ENCODE measurements at places on chromosomes 5 and 9.

- DNase-seq = no peak
Observed at GRCh38 chr5:127886081-127886480, 182.9 kb downstream of the CCDC192 start.

DNA sequence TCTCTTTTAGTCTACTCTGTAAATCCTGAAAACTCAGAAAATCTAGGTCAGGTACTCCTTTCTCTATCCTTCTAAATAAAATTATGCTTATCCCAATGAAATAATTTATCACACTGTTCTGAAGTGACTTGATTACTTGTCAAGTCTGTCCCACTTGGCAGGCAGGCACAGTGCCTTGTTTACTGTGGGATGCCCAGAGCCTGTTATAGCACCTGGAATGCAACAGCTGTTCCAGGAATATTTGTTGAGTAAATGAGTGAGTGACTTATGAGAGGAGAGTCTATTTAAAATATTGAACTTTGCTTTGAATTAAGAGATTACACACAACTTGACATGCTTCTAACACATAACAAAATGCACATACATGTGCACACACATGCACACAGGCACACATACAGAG is 130.0 kb downstream of the MPDZ start:
- DNase-seq = no peak

- DNase-seq = no peak
Observed at GRCh38 chr5:57720656-57721055, 238.0 kb upstream of the ACTBL2 start.

DNA sequence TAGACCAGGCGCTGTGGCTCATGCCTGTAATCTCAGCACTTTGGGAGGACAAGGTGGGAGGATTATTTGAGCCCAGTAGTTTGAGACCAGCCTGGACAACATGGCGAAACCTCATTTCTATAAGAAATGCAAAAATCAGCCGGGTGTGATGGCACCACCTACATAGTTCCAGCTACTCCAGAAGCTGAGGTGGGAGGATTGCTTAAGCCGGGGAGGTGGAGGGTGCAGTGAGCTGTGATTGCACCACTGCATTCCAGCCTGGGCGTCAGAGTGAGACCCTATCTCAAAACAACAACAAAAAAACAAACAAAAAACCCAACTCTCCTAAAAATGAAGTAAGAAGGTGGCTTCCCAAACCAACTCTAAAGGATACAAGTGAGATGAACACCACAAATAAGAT is 23.0 kb downstream of the IARS1 start:
- DNase-seq = no peak

DNA sequence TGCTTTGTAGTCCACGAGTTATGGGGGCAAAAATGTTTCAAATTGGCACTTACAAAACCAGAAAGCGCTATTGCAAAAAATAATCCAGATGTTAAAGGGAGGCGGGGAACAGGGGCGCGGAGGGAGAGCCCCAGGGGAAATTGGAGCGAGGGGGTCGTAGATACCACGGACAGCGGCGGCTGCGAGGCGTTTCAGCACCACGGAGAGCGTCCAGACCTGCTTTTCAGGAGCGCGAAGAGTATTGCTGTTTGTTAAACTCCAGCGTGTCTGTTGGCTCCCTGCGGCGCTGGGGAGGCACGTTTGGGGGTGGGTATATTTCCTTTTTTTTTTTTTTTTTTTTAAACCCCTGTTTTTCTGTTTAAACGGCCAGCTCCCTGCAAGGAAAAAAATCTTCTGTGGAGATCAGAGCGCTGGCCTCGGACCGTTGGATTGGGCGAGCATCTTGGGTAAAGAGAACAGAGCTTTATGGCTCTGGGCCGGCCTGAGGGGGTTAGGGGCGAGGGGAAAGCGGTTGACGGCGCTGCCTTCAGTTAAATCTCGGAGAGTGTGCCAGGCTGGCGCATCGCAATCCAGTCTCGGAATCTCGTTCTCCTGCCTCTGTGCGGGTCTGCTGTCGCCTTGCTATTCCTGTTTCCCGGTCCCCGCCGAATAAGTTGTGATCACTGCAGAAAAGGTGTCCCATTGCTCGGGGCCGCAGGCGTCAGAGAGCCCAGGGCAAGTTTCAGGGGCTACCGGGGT is at the start of gene GLRA1:
Gene GLRA1, minus strand, starts transcription at position 288 of the 738 bp plus-strand sequence. CDS start 302 bp downstream, outside the sequence.
- peak; percentile 17 for DNase-seq

- peak; percentile 75 for DNase-seq
Observed at GRCh38 chr5:88729084-88729828, 153.7 kb downstream of the MEF2C start.

DNA sequence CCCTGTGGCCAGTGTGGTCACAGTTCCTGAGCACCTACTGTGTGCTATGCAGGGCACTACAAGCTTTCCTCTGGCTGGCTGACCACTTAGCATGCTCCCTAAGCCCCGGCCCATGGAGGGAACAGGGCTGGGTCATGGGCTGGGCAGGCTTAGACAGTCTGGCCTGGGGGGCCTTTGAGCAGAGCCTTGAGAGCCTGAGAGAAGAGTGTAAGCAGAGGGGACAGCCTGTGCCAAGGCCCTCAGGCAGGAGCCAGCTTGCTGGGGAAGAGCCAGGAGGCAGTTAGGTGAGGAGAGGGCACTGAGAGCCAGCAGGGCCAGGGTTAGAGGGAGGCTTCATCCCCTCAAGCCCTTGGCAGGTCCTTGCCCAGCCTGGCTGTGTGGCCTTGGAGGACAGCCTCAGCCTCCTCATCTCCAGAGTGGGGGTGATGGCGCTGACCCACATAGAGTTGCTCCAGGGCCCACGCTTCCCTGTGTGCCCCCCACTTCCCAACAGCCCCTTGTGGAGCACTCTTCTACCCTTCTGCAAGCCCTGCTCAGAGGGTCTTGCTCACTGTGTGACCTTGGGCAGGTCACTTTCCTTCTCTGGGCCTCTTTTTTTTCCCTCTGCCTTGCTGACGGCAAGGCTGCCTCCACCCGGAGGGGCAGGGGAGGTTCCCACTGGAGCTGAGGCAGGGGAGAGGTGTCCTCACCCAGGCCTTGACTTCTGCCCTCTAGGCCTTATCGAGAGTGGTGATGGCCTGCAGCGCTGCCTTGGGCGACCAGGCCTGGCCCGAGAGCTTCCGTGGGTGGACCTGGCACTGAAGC is 107.1 kb downstream of the PHF2 start:
- DNase-seq = no peak

- no peak for DNase-seq
Observed at GRCh38 chr9:4238522-4238921, 61.3 kb downstream of the GLIS3 start.

GRCh38 chr5:172102913-172103626 is 85.0 kb downstream of the STK10 start:
- peak; percentile 71 for DNase-seq

DNA sequence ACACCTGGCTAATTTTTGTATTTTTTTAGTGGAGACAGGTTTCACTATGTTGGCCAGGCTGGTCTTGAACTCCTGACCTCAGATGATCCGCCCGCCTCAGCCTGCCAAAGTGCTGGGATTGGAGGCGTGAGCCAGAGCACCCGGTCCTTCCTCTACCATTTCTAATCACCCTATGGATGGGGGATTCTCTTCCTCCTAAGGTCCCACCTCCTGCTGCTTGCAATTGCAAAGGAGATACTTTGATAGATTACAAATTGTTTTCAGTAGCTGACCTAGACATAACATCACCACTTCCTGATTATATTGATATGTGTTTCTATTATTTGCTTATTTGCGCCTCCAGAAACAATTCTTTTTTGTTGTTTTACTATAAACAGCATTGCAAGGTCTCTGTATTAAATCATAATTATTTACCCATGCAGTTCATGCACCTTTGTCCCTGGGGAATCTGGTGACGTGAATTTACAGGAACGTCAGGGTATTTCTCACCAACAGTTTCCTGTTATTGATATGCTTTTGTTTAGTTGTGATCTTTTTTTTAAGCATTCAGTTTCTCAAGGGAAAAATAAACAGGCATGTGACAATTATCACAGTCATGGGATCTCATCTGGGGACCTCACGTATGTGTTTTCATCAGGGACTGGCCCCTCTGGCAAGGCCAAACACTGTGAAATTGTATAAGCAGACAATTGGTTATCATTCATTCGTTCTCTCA is 43.2 kb downstream of the ESM1 start:
- no peak for DNase-seq

- DNase-seq = no peak
Observed at GRCh38 chr5:4659851-4660250, 480.3 kb upstream of the ADAMTS16 start.

Data from A549 (cell line).